Activated naive CD4-positive, alpha-beta T cell (primary cell): ENCODE measurements at places on chromosomes 3 and 15.

DNA sequence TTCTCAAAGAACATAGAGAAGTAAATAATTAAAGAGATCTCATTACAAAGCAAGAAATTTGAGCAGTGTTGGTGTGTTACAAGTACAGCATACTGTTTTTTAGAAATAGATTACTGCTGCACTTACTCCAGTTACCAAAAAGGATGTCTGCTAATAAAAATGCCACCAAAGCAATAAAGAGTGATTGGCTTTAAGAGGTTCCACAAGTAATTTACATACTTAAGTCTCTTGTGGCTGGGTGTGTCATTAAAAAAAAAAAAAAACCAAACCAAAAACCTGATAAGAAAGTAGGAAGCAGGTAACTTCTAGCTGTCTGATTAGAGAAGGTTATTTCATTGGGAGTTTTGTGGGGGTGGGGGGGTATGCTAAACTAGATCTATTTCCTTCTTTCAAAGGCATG is 15.2 kb downstream of the RAB11A start:
- no peak for DNase-seq

- DNase-seq, result no peak
These were observed 586.4 kb downstream of the GRM7 start for GRCh38 chr3:7447197-7447769.

DNA sequence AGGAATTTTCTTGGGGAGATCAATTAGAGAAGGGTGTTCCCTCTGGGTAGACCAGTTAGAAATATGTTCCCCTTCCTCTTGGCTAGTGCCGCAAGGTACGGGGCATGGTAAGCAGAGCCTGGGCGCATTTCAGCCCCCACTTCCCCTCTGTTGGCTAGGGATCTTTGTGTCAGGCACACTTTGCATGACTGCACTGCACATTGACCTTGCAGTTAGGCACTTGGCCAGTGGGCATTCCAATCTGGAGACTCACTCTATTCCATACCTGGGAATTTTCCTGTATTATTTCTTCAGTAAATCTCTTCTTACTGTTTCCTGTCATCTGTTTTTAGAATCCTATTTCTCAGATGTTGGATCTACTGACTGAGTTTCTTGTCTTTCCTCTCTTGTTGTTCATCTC is 30.0 kb upstream of the CACNA1D start:
- DNase-seq, result no peak

DNA sequence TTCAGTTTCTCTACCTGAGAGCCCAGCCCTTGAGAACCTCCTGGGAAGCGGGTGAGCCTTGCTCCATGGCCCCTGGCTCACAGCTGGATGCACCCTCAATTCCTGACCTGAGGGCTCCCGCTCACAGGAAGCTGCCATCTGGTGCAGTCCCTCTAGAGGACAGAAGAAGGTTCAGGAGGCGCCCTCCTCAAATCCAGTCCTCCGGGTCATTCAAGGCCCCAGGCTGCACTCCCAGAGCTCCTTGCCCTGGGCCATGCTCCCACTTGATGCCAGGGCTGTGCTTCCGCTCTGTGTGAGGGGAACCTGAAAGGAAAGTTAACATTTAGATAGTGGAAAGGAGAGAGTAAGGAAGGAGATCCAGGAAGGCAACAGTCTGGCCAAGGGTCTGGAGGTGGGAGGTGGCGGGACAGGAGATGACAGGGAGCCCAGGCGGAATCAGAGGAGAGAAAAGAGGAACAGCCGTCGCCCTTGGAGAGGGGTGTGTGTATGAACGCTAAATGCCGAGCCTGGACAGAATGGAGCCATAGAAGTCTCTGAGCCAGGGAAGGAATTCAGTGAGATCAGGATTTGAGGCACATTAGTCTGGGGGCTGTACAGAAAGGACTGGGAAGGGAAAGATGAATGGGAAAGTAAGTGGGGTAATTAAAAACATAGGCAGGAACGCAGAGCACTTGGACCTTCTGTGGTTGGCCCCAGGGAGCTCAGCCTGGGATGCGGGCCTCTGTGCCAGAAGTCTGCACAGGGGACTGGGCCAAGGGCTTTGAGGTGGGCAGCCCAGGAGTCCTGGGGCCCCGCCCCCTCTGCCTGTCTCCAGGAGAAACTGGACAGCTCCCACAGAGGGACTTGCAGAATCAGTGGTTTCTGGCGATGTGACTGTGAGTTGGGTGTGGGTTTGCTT is 26.1 kb downstream of the TBC1D21 start:
- DNase-seq, result no peak

DNA sequence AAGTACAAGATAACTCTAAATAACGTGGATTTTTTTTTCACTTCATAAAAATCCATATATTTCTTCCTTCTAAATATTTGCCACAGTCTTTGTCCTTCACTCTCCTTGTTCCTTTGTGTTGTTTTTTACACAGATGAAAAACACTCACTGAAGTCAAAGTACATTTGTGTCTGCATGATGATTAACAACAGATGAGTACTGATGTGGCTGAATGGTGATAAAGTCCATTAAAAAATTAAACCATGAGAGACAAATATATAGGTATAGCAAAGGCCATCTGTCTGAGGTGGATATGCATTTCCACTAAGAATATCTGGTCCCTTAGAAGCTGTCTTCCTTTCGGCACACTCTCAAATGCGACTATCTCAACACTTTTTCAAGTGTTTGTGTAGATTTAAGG is 317.5 kb upstream of the MCTP2 start:
- DNase-seq, result no peak

DNA sequence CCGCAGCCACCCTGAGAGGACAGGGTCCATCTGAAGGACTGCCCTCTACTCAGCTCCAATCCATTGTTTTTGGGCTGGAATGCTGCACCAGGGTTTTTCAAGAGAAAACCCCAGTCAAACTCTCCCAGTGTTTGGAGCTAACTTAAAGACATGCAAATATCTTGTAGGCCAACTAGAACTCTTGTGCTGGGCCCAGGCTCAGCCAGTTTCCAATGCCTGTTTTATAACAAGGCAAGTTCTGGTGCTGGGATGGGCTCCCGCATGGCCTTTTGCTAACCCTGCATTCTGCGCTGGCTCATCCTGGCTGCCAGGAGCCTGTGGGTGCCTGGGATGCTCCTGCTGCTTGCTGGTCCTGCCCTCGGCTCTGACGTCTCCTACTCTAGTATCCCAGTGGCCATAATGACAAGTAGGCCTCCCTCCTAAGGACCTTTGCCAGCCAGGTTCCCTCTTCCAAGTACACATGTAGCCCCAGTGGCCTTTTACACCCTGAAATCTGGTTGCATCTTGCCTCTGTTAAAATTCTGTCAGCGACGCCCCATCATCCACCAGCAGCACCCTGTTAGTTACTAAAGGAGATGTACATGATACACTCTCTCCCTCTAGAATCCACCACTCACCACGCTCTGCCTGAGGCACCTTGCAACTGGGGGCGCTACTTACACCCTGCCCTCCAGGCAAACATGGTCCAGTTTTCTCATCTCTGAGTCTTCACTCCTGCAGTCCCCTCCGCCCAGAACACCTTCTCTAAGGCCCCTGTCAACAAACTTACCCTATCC is 30.5 kb upstream of the RAB6B start:
- no peak for DNase-seq
